ENCODE measurements at places on chromosomes 4 and X. TPM values are rescaled to one million over a fixed set of nuclear protein-coding genes. Genes with fewer than 3 reads are reported as not detected.

GRCh38 chr4:56464581-56464980, 2.8 kb upstream of the SRP72 start:
- no peak for DNase-seq

Gene GLOD5
- total RNA-seq: not detected

Gene DYNLT3
- total RNA-seq: 32.1 TPM

Gene RNF212
- 8.6 TPM for total RNA-seq

Gene GABRG1
- 0.09 TPM for total RNA-seq

Gene CPE
- total RNA-seq: 154 TPM

DNA sequence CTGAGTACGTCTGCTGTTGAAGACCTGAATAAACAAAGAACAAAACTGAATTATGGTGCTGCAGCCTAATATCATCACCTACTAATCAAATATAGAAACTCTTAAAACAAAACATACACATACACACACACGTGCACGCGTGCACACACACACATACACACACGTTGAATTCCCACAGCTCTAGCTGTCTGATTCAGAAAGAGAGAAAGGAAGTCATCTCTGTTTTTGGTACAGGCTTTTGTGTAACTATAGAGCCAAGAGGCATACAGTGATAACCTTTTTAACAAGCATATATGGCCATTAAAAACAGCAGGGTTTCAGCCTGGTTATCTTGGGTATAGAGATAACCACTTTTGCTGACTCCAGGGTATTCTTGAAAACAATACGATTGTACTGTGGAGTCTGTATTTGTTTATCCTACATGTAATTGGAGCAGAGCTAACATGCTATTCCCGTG, 823.2 kb downstream of the CCSER1 start:
- DNase-seq: no peak

- DNase-seq: no peak
Measured at GRCh38 chrX:72685810-72686456, 28.2 kb downstream of the PHKA1 start.

Gene RP2
- 20.9 TPM for total RNA-seq

Gene FRMD7
- not detected for total RNA-seq

- DNase-seq: no peak
Measured at GRCh38 chr4:108940149-108940548, 177.3 kb upstream of the ETNPPL start.

GRCh38 chr4:82782626-82783345, 15.8 kb downstream of the SCD5 start:
- DNase-seq: no peak

Gene ADH1C
- 7.7 TPM for total RNA-seq

GRCh38 chr4:156291317-156291716, 337.7 kb upstream of the CTSO start:
- DNase-seq: no peak

Gene CSN1S1
- total RNA-seq: 2.9 TPM

Gene ALB
- not detected for total RNA-seq

- no peak for DNase-seq
Measured at GRCh38 chr4:108531461-108531860, 88.9 kb upstream of the RPL34 start.

GRCh38 chr4:19300213-19300612, 951.5 kb upstream of the SLIT2 start:
- DNase-seq: no peak

Gene HSFX4
- total RNA-seq: not detected

DNA sequence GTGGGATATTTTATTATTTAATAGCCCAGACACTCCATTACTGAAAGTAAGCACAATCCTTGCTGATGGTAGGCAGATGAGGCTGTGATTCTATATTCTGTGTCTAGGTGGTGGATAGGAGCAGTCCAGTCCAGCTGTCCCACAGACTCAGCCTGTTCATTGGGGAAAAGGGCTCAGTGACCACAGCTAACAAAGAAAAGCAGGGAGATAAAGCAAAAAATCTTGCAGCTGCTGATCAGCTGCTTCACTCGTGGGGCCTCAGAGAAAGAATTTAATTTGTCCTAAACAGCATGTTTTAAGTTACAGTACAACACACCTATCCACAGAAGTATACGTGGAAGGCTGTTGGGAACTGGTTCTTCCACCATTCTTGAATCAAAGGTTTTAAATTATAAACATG, 40.7 kb upstream of the ANK2 start:
- no peak for DNase-seq

DNA sequence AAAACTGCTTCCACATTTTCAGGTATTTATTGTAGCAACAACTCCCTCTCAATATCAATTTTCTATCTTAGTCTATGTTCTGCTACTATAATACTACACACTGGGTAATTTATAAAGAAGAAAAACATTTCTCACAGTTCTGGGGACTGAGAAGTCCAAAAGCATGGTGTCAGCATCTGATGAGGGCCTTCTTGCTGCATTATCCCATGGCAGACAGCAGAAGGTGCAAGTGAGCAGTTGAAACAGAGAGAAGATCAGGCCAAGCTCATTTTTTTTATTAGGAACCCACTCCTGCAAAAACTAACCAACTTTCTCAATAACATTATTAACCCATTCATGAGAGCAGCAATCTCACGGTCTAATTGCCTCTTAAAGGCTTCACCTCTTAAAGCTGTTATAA, 376.0 kb downstream of the RAB28 start:
- DNase-seq: no peak

Gene IRAK1
- 85.3 TPM for total RNA-seq

DNA sequence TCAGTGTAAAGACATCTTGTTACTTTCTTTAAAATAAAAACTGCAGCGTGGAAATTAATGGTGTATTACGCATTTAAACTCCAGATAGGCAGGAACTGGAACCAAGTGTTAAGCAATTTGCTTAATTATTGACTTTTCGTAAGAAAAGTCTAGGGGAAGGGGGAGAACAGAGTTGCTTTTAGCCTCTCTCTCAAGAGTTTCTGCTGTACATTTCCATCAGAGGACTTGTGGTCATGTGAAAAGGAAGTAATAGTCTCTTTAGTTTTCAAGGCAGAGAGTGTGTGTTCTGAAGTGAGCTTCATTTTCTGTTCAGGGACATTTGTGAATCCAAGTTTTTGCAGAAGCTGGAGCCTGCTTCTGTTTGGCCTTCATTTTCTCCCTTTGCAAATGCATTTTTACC, 127.2 kb downstream of the UBE2K start:
- no peak for DNase-seq

Gene ZCCHC13
- total RNA-seq: not detected

- DNase-seq: no peak
Measured at GRCh38 chrX:151754641-151755215, 20.2 kb downstream of the CNGA2 start.

DNA sequence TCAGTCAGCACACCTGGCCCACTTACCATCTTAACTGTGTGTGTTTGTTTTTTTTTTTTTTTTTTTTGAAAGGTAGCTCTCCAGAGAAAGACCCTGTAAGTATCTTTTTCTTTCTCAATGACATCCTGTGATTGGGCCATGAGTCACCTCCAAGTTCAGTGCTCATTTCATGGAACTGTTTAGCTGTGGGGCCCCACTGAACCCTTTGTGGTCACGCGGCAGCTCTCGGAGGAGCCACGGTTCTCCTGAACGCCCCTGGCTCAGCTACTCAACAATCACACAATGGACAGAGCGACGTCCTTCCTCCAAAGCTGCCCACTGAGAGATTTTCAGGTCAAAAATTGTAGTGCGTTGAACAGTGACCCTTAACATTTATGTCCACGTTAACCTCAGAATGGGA, 14.2 kb upstream of the IL3RA start:
- no peak for DNase-seq

GRCh38 chr4:53688186-53688790, 97.0 kb upstream of the LNX1 start:
- no peak for DNase-seq

Gene TCEAL7
- 9.5 TPM for total RNA-seq

Gene GPR173
- 1.3 TPM for total RNA-seq

- no peak for DNase-seq
Measured at GRCh38 chr4:138911909-138912703, 103.5 kb upstream of the NOCT start.
